CD8-positive, alpha-beta T cell (primary cell): ENCODE measurements at places on chromosomes 7 and 10. TPM values are rescaled to one million over a fixed set of nuclear protein-coding genes. Genes with fewer than 3 reads are reported as not detected.

GRCh38 chr10:126208726-126209302, 179.5 kb downstream of the ADAM12 start:
- DNase-seq, result no peak

DNA sequence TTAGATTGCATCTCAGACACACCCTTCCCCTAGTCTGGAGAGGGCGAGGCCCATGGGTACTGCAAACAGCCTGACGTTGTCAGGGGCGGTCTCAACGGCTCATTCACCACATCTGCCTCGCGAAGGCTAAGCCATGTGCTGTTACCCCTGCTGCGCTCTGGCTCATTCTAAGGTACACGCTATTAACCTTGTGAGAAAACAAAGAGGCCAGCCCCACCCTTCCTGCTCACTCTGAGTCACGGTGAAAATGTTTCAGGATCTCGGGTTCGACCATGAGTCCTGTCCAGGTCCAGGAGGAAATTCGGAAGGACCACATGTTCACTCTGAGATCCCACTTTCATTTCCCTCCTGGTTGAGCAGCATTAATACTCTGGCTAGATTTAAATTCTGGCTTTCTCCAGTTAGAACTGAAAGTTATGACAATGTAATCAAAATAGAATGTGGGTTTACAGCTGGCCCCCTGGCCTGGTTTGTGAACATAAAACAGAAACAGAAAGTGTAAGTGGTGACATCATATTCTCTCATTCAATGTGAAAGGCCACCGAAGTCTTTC, 55.2 kb downstream of the EGFR start:
- DNase-seq, result no peak

DNA sequence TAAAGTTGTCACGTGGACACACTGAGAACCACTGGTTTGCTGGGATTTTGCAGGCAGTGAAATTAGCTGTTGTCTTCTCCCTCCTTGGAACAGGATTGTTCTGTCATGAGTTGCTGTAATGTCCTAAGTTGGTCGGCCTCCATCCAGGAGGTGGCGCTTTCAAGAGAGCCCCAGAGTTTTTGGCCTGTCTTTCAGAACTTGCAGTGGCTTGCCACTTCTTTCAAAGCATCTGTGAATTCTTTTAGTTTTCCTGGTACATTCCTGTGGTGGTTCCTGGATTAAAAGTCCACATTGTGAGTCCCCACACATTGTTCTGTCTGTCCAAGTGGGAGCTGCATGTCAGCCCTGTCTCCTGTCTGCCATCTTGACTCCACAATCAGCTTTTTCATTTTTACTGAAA, 133.8 kb downstream of the PON1 start:
- DNase-seq, result no peak

DNA sequence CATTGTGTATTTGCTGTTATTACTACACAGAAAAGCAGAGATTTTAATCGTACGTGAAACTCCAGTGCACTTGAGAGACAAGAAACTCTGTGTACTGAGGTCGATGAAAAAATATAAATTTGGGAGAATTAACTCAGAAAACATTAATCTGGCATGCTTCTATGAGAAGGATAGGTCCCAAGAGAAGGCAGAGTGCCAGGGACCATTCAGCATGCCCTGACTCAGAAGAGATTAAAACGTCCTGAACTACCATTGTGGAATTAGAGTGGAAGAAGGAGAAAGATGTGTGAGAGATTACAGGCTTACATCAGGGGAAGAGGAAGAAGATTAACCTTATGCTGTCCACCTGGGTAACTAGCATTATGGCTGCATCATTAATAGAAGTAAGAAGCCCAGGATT, 72.4 kb downstream of the REEP3 start:
- DNase-seq, result no peak

DNA sequence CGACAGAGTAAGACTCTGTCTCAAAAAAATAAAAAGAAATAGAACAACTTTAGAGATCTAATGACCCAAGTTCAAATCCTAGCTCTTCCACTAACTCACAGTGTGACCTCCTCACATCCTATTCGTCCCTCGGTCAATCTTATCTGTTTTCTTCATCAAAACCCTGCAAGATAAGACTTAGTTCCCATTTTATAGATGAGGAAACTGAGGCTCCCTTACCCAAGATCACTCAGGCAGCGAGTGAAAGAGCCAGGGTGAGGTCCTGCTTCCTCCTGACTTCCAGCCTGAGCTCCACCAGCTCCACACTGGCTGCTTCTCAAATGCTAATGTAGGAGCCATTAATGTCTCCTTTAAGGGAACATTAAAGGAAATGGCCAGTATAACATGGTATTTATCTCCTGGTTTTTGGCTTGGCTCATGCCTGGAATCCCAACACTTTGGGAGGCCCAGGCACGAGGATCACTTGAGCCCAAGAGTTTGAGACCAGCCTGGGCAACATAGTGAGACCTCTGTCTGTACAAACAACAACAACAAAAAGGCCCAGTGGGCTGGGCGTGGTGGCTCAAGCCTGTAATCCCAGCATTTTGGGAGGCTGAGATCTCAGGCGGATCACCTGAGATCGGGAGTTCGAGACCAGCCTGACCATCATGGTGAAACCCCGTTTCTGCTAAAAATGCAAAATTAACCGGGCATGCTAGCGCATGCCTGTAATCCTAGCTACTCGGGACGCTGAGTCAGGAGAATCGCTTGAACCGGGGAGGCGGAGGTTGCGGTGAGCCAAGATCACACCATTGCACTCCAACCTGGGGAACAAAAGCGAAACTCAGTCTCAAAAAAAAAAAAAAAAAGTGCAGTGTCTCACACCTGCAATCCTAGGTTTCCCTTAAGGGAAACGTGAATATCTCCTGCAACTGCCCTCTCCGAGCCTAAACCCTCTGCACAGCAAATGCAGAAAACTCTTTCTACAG, 3.4 kb upstream of the RHBDD2 start:
- DNase-seq, result no peak

PTPN20 gene
- total RNA-seq, result 0.43 TPM

SPDYE9 gene
- total RNA-seq, result not detected

GBX1 gene
- not detected for total RNA-seq
